Frontal cortex (tissue), 4 donors: ENCODE measurements at places on chromosomes 1 and 21. TPM values are rescaled to one million over a fixed set of nuclear protein-coding genes. Genes with fewer than 3 reads are reported as not detected.

The C1orf50 gene
- 13.0 TPM for total RNA-seq

The MAN1A2 gene
- 129 TPM for total RNA-seq

The ZNF683 gene
- not detected for total RNA-seq

The SLC22A15 gene
- 11.4 TPM for total RNA-seq

The POU2F1 gene
- total RNA-seq = 19.2 TPM

The CSF1 gene
- total RNA-seq = 1.6 TPM

The PGLYRP4 gene
- not detected for total RNA-seq

The PTPN7 gene
- not detected for total RNA-seq

The SYDE2 gene
- total RNA-seq = 6.9 TPM

The NHLH2 gene
- 2.0 TPM for total RNA-seq

The PGBD5 gene
- total RNA-seq = 15.9 TPM

The LIPI gene
- total RNA-seq = not detected

The HES3 gene
- not detected for total RNA-seq

The LAMC2 gene
- 2.0 TPM for total RNA-seq

The ACKR1 gene
- total RNA-seq = 0.41 TPM

The CD52 gene
- total RNA-seq = not detected

The ZMYM4 gene
- 116 TPM for total RNA-seq

The DAB1 gene
- 35.9 TPM for total RNA-seq

The PCAT6 gene
- not detected for total RNA-seq

The LAMTOR5 gene
- total RNA-seq = 38.7 TPM

The LCE2A gene
- not detected for total RNA-seq

The AMPD1 gene
- not detected for total RNA-seq

The SPRR2G gene
- not detected for total RNA-seq

The CLCNKB gene
- total RNA-seq = under 0.01 TPM

The TESK2 gene
- total RNA-seq = 0.82 TPM

The TAL1 gene
- 1.2 TPM for total RNA-seq

The RNF223 gene
- not detected for total RNA-seq

The PLA2G2D gene
- not detected for total RNA-seq

The NUP210L gene
- 0.41 TPM for total RNA-seq

The ATF6 gene
- total RNA-seq = 25.3 TPM

The CNIH3 gene
- total RNA-seq = 44.0 TPM

The LCE3D gene
- not detected for total RNA-seq

The SMCP gene
- not detected for total RNA-seq

The SPRR2F gene
- not detected for total RNA-seq

The NKAIN1 gene
- 28.1 TPM for total RNA-seq

The NTPCR gene
- 12.6 TPM for total RNA-seq

The MROH9 gene
- total RNA-seq = not detected

The RAB25 gene
- not detected for total RNA-seq

The TSPEAR gene
- total RNA-seq = not detected

The ZNF593OS gene
- total RNA-seq = not detected

The SPRR3 gene
- not detected for total RNA-seq

The C1orf87 gene
- total RNA-seq = not detected

The SORT1 gene
- total RNA-seq = 42.8 TPM

The S100A7 gene
- not detected for total RNA-seq

The CLCNKA gene
- 0.41 TPM for total RNA-seq

The SELE gene
- total RNA-seq = under 0.01 TPM

The NBPF6 gene
- total RNA-seq = not detected

The COL6A2 gene
- total RNA-seq = 15.5 TPM

The TMIGD3 gene
- 1.2 TPM for total RNA-seq

The FCN3 gene
- total RNA-seq = not detected

The ZFYVE9 gene
- 79.1 TPM for total RNA-seq

The OR2AK2 gene
- 0.41 TPM for total RNA-seq

The GPR37L1 gene
- 0.82 TPM for total RNA-seq
